Activated T-helper 1 cell treated with anti-CD3 and anti-CD28 coated beads, Interleukin-2, amount 50 U/mL, for 16 hours (primary cell): ENCODE measurements at places on chromosomes 3 and 15.

DNA sequence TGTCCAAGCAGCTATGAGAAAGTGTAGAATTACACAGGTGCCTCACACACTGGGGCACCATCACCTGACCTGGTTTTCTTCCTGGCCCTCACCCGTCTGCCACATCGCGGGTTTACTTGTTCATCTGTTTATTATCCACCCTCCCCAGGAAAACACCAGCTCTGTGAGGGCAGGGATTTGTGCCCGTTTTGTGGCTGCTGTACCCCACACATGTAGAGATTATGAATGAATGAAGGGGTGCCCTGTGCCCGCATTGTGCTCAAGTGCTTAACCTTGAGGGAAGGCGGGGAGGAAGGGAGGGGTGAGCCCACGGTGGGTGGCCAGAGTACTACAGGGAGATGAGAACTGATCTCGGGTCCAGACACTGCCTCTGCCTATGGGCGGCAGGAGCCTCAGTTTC is 108.4 kb downstream of the WNT7A start:
- DNase-seq, result no peak

GRCh38 chr3:190261740-190262139 is 60.5 kb downstream of the CLDN1 start:
- DNase-seq, result no peak

GRCh38 chr3:124442463-124442862 is 287.8 kb upstream of the UMPS start:
- no peak for DNase-seq

- no peak for DNase-seq
These were observed 36.8 kb upstream of the CFAP161 start for GRCh38 chr15:81097116-81097889.

DNA sequence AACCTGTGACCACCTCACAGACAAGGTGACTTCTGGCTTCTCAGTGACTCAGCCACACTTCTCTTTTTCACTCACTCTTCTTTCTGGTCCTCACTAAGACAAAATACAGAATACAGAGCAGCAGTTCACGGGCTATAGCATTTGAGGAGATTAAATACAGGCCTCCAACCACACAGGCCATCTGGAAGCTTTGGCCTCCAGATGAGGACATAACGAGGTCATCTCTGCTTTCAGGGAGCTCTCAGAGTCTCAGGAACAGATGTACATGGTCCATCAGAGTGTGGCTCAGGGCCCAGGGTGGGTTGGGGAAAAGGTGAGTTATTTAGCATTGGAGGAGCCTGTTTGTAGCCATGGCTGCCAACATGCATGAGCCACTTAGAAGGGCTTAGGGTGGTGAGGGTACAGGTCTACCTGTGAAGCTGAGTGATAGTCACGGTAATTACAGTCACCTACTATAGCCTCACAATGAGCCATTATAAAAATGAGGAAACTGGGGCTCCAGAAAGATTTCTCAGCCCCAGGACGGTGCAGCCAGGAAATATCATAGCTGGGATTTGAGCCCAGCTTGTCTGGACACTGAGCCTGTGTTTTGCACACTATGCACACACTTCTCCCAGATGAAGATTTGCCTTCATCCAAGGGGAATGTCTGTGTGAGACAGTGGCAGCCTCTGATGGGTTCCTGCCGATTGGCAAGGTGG is 159.8 kb upstream of the CTDSPL start:
- DNase-seq, result no peak

GRCh38 chr3:54366007-54366750 is 243.8 kb downstream of the CACNA2D3 start:
- no peak for DNase-seq

- no peak for DNase-seq
These were observed 23.7 kb downstream of the CIP2A start for GRCh38 chr3:108565506-108565905.

GRCh38 chr3:35335703-35336102 is 303.6 kb upstream of the ARPP21 start:
- no peak for DNase-seq

GRCh38 chr15:82979726-82980125 is 6.3 kb upstream of the RAMAC start:
- no peak for DNase-seq

- no peak for DNase-seq
These were observed 124.0 kb upstream of the STT3B start for GRCh38 chr3:31408720-31409119.

GRCh38 chr15:59005579-59005978 is 18.1 kb downstream of the RNF111 start:
- no peak for DNase-seq

GRCh38 chr15:54722342-54722986 is 474.3 kb downstream of the RSL24D1 start:
- no peak for DNase-seq

DNA sequence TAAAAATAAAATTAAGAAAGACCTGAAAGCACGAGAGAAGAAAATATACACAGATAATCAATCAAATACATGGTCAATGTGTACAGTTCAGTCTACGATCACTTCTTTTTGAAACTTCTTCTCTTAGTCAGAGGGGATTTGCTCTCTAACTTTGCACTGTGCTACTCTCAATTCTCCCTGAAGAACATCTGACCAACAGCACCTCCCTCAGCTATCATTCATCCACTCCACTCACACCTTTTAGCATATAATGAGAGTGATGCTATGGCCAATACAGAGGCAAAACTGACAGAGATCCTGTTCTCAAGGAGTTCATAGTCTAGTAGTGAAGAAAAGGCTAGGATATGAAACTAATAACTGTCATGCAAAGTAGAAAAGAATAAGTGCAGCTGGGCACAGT is 45.9 kb downstream of the P3H2 start:
- no peak for DNase-seq
